ENCODE measurements at places on chromosomes 7 and 10. TPM values are rescaled to one million over a fixed set of nuclear protein-coding genes. Genes with fewer than 3 reads are reported as not detected.

The SNCG gene
- 15.1 TPM for total RNA-seq

The PYROXD2 gene
- 11.5 TPM for total RNA-seq

The ZSCAN25 gene
- total RNA-seq: 20.0 TPM

The SPDYE11 gene
- total RNA-seq: not detected

The INTS15 gene
- total RNA-seq: 28.1 TPM

The IL15RA gene
- 24.8 TPM for total RNA-seq

The PTPRN2 gene
- 4.2 TPM for total RNA-seq

The CLIP2 gene
- total RNA-seq: 16.5 TPM

The GFRA1 gene
- total RNA-seq: 4.6 TPM

The DUS4L gene
- 16.2 TPM for total RNA-seq

The FGFBP3 gene
- total RNA-seq: 0.96 TPM

The MMP21 gene
- total RNA-seq: not detected

The STEAP4 gene
- total RNA-seq: 34.3 TPM

The PEX1 gene
- total RNA-seq: 30.6 TPM

The DCLRE1A gene
- total RNA-seq: 9.0 TPM

The IGFBP3 gene
- 68.5 TPM for total RNA-seq

The DGKB gene
- total RNA-seq: 0.49 TPM

The ADAMTS14 gene
- total RNA-seq: not detected

The SHTN1 gene
- 43.6 TPM for total RNA-seq

The NPC1L1 gene
- not detected for total RNA-seq

The HOXA11 gene
- not detected for total RNA-seq

The PDZD7 gene
- total RNA-seq: 0.94 TPM

The GOLGA7B gene
- 0.81 TPM for total RNA-seq

The ADD3 gene
- 257 TPM for total RNA-seq

The PPP1R17 gene
- total RNA-seq: not detected

The KNDC1 gene
- total RNA-seq: 9.3 TPM

The GJC3 gene
- not detected for total RNA-seq

The FZD1 gene
- 66.4 TPM for total RNA-seq

The WDR86 gene
- total RNA-seq: 99.5 TPM

The RASA4B gene
- total RNA-seq: 14.6 TPM

The AKR1C2 gene
- 55.3 TPM for total RNA-seq

The SLC18A3 gene
- not detected for total RNA-seq

The MOGAT3 gene
- total RNA-seq: not detected

The OR2A5 gene
- not detected for total RNA-seq

The MSMB gene
- not detected for total RNA-seq

The TDRD1 gene
- not detected for total RNA-seq

The TFPI2 gene
- total RNA-seq: 3.2 TPM

The CTAGE4 gene
- 4.7 TPM for total RNA-seq

The C7orf57 gene
- total RNA-seq: not detected

The HTR7 gene
- not detected for total RNA-seq

The ATOH7 gene
- total RNA-seq: not detected

The CAV1 gene
- total RNA-seq: 339 TPM

The OR2A42 gene
- total RNA-seq: 3.7 TPM

The PTF1A gene
- total RNA-seq: not detected

The KIAA1217 gene
- total RNA-seq: 80.1 TPM

The NME8 gene
- total RNA-seq: 2.6 TPM

The EN2 gene
- total RNA-seq: 0.27 TPM

The ASIC3 gene
- 1.2 TPM for total RNA-seq

The MNX1 gene
- not detected for total RNA-seq

The TLX1 gene
- not detected for total RNA-seq

The LAMB4 gene
- total RNA-seq: 0.21 TPM

The TMEM176B gene
- 14.5 TPM for total RNA-seq

The IRF5 gene
- 5.2 TPM for total RNA-seq

The TMEM130 gene
- not detected for total RNA-seq

The SORCS1 gene
- 5.8 TPM for total RNA-seq

The CLCN1 gene
- not detected for total RNA-seq

The CALY gene
- not detected for total RNA-seq

All from thyroid gland (tissue), 4 donors.